DMS53 (cell line): ENCODE measurements at places on chromosomes 2 and 18.

- no peak for DNase-seq
Measured at GRCh38 chr2:97706112-97706511, 7.3 kb upstream of the ZAP70 start.

DNA sequence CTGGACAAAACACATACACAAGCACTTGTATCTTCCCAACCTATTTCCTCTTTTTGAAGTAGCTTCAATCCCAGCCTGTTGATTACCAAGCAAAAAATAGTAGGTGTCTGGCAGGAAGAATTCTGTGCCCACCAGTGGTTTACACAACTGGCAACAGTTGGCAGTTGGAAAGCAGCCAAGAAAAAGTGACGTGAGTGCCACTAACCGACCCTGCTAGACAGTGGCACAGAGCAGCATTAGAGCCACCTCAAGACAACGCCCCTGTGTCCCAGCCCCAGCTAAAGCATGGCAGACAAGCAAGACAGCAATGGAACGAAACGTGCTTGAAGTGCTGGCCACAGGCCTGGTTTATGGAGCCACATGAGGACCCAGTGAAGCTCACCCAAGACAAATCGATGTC lies 379.6 kb downstream of the FBXO15 start:
- peak; percentile 31 for DNase-seq

DNA sequence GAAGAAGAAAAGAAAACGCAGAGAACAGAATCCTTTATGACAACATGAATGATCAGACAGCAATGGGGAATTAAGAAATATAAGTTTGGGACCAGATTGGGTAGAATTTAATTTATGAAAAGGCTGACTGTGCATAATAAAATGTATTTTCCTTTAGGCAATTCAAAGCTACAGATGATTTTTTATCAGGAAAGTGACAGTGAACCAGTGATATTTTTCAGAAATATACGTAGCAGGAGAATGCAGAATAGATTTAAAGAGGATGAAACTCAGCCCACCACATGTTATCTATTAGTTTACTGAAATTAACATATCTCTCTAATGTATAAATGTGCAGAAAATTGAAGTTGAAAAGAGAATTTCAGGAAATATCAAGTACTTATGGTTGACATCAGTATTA lies 110.0 kb downstream of the SCN2A start:
- DNase-seq = no peak

DNA sequence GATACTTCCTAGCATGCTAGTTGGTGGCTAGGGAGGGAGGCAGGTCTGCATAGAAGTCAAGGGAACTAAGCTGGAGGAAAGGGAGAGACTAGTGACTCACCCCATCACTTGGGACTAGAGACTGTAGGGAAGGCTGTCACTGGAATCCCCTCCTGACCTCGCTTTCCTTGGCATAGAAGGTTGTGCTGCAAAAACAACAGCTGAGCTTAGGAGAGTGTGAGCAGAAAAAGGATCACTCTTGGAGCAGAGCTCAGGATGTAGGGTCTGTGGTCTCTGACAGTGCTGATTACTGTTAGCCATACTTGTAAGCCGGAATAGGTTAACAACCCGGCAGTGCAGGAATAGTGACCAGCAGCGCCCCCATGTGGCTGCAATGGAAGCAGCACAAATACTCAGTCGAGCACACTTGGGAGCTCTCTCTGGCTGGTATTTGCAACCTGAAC lies 66.9 kb upstream of the SMAD2 start:
- peak; percentile 69 for DNase-seq

DNA sequence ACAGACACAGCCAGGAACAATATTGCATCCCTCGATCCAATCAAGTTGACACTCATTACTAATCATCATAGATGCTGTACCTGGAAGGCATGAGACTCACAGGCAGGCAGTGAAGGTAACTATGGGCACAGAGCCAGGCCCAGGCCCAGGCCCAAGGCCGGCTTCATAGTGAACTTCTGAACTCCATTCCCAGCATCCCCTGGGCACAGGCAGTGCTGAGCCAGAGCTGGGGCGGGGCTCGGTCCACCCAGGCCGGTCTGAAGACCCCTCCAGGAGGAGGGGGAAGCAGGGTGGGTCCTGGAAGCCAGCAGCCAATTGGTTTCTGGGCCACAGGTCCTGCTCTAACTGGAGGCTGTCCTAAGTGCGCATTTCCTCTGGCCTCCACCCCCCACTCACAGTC lies 37.6 kb downstream of the MLPH start:
- DNase-seq = no peak

GRCh38 chr2:200033929-200034328 lies 78.5 kb downstream of the MAIP1 start:
- no peak for DNase-seq

DNA sequence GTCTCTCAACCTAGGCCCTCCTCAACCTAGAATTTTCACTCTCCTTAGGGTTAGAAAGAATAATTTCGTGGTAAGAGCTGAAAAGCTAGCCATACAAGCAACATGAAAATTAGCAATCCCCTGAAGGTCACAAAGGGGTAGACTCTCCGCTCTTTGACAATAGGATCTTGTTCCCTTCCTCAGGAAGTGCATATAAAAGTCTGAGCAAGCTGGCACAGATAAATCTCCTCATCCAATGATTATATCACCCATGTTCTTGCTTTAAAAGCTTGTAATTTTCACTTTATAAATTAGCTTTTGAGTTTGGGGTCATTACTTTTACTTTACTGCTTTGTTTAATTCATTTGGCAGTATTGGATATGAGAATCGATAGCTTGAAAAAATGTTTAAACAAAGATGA lies 852.3 kb upstream of the CRIM1 start:
- DNase-seq = no peak

GRCh38 chr2:167550448-167550847 lies 662.2 kb downstream of the XIRP2 start:
- DNase-seq = peak; percentile 77

- no peak for DNase-seq
Measured at GRCh38 chr2:51324051-51324450, 292.1 kb upstream of the NRXN1 start.

DNA sequence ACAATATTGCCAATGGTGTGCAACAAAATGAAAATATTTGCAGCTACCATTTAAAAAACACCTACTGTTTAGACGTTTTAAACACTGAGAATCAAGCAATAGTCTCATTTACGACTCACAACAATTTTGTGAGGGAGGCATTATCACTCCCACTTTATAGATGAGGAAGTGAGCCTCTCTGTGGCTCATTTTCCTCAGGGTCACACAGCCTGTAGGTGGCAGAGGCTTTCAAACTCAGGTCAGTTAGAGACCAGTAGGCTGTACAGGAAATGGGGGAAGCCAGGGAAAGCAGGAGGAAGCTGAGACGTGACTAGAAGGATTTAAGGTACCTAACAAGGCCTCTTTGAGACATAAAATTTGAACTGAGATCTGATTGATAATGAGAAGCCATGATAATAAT lies 95.0 kb upstream of the ZNF521 start:
- peak; percentile 12 for DNase-seq

DNA sequence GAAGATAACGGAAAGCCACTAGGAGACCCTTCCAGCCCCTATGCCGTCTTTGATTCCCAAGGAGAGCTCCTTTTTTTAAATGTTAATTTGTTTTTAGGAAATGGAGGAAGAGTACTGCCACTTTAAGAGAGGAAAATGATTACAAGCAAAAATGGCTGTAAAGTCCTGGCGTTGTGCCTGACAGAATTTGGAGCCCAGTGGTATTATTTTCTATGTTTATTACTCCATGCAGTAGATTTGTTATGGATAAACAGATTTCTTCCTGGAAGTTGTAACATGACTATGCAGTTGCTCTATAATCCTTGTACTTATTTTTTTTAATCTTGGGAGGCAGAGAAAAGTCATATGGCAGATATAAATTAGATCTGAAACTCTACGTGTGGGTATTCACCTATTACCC lies 141.3 kb downstream of the GBX2 start:
- no peak for DNase-seq
